ENCODE measurements at places on chromosomes 11 and 22.

- no peak for DNase-seq
Measured at GRCh38 chr22:41245917-41246499, 5.3 kb upstream of the CHADL start.

DNA sequence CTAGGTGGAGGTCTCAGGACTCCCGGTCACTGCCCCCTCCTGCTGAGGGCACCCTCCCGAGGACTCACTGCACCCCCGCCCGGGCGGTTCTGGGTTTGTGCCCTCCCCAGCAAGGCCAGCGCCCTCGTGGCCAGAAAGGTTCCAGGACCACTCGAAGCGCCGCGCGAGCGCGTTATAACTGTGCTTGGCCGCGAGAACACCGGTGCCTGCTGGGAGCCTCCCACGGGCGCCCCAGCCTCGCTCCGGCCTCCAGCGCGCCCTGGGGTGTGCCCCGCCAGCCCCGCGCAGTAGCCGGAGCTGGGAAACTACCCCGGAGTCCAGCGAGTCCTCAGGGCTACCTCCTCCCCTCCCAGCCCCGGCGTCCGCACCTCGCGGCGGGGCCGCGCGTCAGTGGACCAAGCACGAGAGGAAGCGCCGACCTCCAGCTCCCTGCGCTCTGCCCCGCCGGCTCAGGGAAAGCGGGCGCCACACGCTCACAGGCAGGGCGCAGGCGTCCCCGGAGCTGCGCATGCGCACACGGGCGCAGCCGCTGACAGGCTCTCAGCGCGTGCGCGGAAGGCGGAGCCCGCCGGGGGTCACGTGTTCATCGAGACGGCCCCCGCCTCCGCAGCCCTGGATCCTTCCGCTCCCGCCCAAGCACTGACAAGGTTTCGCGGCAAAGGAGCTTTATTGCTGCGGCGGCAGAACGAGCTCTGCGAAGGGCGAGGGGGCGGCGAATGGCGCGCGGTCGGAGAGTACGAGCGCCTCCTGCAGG lies at the start of gene SCO2:
SCO2 (minus strand) TSS at position 495 of the 754 bp plus-strand sequence. CDS start 1,187 bp downstream, outside the sequence.
- DNase-seq = peak; percentile 96

GRCh38 chr11:111386611-111387150 lies 7.6 kb upstream of the POU2AF1 start:
- DNase-seq = no peak

GRCh38 chr11:69048694-69049489 lies at the start of gene TPCN2:
Gene TPCN2, plus strand, starts transcription at chr11:69048932. Its CDS starts 66 bp downstream, at chr11:69048998.
- peak; percentile 88 for DNase-seq

DNA sequence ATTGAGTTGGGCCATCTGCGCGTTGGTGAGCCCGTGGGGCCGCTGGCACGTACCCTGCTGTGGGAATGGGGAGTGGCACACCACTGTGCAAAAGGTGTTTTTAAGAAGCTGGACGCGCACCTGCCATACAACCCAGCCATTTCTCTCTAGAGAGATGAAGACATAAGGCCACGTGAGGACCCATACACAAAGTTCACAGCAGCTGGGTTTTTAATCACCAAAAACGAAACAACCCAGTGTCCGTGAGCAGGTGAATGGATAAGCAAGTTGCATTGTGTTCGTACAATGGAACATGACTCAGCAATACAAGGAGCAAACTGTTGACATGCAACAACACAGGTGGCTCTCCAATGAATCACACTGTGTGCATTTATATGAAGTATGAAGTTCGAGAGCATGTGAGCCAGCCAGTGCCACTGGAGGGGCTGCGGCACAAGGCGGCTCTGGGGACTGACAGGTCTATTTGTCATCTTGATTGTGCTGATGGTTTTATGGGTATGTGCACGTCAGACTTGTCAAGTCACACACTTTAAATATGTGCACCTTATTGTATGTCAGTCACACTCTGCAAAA lies 30.6 kb upstream of the PANX2 start:
- DNase-seq = no peak

- DNase-seq = no peak
Measured at GRCh38 chr11:134022748-134023147, 46.1 kb upstream of the JAM3 start.

GRCh38 chr11:122108192-122108799 lies 7.7 kb downstream of the BLID start:
- no peak for DNase-seq

GRCh38 chr11:77039491-77040400 lies 5.5 kb downstream of the B3GNT6 start:
- DNase-seq = no peak

DNA sequence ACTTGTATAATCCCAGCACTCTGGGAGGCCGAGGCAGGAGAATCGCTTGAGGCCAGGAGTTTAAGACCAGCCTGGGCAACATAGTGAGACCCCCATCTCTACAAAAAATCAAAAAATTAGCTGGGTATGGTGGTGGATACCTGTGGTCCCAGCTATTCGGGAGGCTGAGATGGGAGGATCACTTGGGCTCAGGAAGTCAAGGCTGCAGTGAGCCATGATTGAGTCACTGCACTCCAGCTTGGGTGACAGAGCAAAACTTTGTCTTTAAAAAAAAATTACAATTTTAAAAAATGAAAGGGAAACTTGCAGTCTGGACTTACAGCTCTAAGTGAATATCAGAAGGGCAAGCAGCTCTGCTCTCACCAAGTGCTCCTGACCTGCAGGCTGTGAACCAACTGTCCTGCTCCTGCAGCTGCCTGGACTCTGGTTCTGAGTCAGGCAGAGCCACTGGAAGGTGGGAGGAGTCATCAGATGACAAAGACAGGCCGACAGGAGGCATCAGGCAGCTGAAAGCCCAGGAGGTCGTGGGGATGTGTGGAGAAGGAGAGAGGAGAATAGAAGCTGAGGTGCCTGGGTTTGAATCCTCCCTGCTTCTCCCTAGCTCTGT lies 9.6 kb downstream of the SMTNL1 start:
- DNase-seq = no peak

GRCh38 chr22:17140022-17140421 lies 18.9 kb upstream of the TMEM121B start:
- DNase-seq = no peak

DNA sequence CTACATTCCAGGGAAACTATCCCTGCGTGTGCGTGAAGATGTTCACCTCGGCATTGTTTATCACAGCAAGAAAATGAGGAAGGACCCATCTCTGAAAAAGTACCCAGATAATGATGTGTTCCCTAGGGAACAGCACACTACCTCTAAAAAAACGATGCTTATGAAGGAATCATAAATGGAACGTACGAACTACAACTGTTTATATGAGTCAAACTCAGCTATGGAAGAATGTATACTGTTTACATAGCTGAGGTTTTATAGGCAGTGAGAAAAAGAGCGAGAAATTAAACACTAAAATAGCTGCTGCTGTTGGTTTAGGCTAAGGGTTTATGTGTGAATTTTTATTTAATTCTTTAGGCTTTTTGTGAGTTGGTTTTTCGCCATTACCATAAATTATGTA lies 48.9 kb downstream of the APOL1 start:
- no peak for DNase-seq

Measured in effector CD4-positive, alpha-beta T cell (primary cell).